ENCODE measurements at places on chromosomes 5 and 9.
A peak's percentile ranks its signal among the peaks of the same experiment; 100 is the strongest.

GRCh38 chr9:134840511-134840910 lies 40.1 kb upstream of the FCN2 start:
- DNase-seq: no peak

GRCh38 chr5:68872088-68872839 lies 221.6 kb upstream of the SLC30A5 start:
- no peak for DNase-seq

- no peak for DNase-seq
Measured at GRCh38 chr9:341634-342421, 127.2 kb downstream of the DOCK8 start.

GRCh38 chr5:36066001-36066539 lies 612 bp downstream of the UGT3A2 start:
- DNase-seq: no peak

DNA sequence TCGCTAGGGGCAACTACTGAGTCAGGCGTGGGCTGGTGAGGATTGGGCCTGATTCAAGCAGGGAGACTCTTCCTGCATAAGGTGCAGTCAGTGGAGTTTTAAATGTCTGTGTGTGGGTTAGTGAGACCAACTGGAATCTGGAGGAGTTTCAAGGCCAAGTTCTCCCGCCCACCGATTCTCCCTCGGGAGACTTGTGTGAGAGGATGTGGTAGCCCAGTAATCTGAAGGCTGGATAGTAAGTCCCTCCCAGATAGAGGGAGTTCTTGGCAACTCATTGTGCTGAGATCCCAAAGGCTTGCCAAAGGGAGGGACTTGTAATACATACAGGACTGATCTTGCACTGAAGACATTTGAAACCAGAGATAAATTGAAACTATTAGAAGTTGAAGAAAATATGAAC lies 51.8 kb downstream of the WDR36 start:
- no peak for DNase-seq

- DNase-seq: no peak
Measured at GRCh38 chr9:14618836-14619420, 74.3 kb downstream of the ZDHHC21 start.

DNA sequence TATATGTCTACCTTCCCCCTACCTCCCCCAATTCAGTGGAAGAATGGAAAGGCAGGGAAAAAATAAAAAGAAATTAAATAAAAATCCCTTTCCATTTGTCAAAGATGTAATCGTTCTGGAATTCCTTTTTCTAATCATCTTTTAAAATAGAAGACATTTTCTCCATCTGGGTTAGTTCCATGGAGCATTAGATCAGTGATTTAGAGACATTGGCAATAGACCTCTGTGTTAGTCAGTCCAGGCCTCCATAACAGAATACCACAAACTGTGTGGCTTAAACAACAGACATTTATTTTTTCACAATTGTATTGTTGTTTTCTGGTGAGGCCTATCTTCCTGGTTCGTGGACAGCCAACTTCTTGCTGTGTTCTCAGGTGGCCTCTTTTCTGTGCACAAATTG lies 516.6 kb upstream of the DAB2 start:
- DNase-seq: no peak

DNA sequence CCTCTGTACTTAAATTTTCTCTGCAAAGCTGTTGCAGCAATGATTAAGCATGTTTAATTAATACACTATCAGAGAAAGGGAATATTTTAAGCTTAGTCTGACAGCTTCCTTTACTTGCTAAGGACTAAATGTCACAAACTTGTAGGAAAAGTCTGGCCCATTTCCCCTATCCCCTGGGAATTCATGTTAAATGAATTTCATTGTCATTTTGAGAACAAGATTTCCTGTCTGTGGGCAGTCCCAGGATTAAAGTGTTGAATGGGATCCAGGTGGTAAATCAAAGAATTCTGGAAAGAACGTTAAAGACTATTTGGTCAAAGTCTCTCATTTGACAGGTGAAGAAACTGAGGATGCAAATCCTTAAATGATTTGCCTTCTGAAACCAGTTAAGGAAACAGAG lies 214.8 kb downstream of the MPDZ start:
- no peak for DNase-seq

- DNase-seq: no peak
Measured at GRCh38 chr5:92659246-92659645, 921.8 kb downstream of the NR2F1-AS1 start.

DNA sequence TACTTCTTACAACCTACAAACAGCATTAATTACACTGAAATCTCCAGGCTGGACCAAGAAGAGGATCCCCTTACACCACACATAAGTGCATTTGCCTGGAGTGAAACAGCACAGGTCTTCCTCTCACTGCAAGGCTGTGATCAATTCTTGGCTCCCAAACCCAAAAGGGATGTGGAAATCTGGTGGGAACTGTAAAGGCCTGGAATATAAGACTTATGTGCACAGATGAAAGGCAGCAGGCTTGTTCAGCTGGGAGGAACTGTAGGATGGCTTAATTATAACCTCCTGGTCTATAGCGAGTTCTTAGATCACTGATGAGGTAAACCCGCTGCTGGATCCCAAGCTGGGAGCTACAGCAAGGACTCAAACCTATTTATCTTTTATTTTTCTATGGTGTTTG lies 182.9 kb upstream of the TNC start:
- DNase-seq: no peak

DNA sequence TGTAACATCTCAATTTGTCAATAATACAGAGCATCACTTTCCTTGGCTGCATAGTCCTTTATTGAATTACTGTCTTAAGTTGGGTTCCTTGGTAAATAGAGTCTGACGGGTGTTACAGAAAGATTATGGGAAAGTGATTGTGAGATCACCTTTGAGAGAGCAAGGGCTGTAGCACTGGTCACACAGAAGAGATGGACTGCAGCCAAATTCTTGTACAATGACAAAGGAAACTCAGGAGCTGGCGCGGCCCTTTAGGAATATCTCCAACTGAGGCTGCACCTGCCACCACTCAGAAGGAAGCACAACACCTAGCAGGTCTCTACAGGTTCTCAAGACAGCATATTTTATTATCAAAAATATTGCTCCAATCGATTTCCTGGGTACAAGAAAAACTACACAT lies 350.0 kb upstream of the ISL1 start:
- DNase-seq: no peak

- peak; percentile 65 for DNase-seq
Measured at GRCh38 chr5:139636207-139636792, 11.8 kb upstream of the CXXC5 start.

GRCh38 chr5:172005708-172006320 lies 624 bp downstream of the FBXW11 start:
- peak; percentile 14 for DNase-seq

DNA sequence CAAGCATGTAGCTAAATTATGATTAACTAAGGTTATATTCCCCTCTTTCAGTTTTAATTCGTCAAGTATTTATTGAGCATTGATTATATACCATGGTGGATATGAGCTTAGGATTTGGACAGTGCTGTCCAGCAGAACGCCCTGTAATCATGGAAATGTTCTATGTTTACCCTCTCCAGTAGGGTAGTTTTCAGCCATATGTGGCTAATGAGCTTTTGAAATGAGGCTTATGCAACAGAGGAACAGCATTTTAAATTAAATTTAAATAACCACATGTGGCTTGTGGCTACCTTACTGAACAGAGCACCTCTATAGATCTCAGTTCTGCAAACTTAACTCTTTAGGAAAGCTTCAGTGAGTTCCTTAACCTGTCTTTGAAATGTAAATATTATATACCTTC lies 59.1 kb downstream of the JMY start:
- DNase-seq: no peak

DNA sequence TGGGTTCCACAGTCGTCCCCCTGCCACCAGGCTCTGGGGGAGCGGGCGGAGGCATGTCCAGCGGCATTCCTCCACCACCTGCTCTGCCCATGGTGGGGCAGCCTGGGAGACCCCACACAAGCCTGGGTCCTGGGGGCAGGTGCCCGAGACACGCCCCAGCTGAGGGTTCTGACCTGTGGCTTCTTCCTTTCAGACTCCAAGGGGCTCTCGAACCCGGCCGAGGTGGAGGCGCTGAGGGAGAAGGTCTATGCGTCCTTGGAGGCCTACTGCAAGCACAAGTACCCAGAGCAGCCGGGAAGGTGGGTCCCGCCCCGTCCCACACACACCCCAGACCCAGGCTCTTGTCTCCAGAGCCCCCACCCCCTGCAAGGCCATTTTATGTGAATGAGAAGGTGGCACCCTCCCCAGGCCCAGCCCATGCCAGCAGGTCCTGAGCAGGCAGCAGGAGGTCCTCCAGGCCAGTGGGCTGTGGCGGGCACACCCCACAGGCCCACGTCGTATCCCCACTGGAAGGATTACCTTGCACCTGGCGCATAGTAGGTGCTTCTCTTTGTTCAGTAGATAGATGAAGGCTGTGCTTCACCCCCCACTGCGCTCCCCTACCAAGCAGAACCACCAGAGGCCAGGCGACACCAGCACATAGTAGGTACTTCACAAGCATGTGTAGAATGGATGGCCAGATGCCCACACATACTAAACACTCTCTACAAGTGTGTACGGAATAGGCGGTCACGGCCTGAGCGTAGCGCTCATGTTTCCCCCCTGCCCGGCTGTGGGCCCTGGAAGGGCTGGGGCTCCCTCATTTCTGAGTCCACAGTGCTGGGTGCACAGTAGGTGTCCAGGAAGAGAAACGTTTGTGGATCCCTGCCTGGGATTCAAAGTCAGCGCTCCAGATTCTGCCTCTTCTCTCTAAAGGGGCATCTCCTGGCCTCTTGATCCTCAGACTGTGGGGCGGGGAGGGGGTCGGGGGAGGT lies 107.9 kb downstream of the RXRA start:
- no peak for DNase-seq

DNA sequence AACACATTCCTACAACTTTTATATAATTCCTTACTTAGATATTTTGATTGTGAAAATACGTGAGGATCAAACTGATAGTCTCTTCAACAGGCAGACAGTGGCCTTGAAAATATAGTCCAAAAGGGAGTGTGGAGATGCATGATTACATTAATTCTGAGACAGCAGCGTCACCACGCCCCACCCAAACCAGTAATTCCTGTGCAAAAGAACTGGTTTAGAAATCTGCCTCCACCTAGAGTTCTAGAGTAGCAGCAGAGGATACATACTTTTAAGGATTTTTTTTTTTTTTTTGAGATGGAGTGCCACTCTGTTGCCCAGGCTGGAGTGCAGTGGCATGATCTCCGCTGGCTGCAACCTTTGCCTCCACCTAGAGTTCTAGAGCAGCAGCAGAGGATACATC lies 1.6 kb upstream of the TUT7 start:
- DNase-seq: no peak

DNA sequence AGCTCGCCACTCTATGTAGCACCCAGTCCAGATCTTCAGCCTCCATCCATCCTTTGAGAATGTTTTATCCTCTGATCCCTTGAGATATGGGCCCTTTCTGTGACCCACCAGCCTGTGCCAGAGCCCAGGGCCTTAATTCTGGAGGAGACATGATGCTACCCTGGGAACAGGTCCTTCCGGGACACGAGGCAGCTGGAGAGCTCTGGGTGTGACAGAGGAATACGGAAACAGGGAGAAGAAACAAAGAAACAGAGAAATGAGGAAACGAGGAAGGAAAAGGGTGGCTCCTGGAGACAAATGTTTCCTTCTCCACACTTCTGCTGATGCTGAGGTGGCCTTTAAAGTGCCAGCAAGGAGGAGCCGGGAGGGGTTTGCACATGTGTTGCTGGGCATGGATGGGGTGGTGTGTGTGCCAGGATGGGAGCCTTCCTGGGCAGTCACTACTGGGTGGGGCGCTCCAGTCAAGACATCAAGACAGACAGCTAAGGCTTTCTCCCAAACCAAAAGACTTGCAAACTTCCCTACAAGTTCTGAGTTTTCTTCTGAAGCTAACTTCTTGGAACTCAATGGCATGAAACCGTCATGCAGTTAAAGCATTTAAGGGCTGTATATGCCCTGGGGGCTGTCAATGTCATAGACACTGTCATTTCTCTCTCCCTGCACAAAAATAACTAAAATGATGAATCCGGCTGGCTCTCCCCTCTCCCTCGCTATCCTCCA lies 22.8 kb upstream of the MARCHF6 start:
- DNase-seq: no peak

GRCh38 chr5:56126487-56127179 lies 106.5 kb downstream of the ANKRD55 start:
- peak; percentile 20 for DNase-seq

GRCh38 chr5:95045181-95045965 lies 239.5 kb downstream of the MCTP1 start:
- no peak for DNase-seq

- no peak for DNase-seq
Measured at GRCh38 chr5:113179156-113179555, 202.6 kb downstream of the DCP2 start.

DNA sequence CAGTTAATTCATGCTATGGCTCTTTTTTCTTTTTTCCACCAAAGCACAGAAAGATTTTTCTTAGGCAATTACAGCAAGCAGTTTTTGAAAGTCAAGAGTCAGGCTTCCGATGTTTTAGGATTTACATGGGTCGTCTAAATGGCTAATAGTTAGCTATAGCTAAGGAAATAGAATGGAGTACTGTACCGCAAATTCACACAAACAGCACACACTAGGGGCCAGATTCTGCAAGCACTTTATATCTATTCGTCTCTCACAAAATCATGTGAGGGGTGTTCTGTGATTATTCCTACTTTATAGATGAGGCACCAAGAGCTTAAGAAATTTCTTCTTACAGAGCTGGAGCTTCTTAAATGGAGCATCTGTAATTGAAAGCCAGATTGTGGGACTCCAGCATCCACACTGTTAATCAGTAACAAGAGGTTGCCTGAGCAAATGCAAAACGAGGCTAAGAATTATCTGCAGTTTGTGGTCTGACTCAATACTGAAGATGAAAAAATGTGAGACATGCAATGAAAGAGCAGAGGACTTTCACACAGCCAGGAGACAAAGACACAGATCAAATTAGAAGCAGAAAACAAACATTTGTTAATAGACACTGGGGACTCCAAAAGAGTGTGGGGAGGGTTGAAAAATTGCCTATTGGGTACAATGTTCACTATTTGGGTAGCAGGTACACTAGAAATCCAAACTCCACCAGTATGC lies 62.7 kb upstream of the CTXN3 start:
- DNase-seq: no peak

GRCh38 chr5:106167766-106168165 lies 1503.0 kb downstream of the EFNA5 start:
- DNase-seq: no peak

DNA sequence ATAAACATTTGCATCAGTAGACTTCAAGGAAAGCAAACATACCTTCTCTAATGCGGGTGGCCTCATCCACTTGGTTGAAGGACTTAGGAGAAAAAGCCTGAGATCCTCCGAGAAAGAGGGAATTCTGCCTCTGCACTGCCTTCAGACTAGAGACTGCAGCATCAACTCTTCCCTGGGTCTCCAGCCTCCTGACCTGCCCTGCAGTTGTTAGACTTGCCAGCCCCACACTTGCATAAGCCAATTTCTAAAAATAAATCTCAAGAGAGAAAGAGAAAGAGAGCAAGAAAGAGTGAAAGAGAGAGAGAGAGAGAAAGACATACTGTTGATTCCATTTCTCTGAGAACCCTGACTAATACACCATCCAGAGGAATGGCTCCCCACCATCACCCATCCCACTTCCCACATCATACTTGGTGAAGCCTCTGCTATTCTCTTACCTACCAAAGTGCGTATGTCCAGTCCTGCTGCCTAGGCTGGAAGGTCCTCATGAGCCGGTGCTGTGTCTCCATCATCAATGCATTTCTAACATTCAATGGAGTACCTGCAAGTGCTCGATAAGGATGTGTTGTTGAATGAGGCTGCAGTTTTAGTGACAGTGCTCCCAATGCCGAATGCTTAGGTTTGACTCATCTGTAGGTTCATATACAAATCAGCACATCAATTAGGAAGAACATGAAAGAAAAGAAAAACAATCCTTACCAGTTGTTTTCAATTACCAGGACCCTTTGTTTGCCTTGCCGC lies 35.1 kb downstream of the ZNF622 start:
- DNase-seq: no peak

GRCh38 chr5:100493996-100494395 lies 41.2 kb upstream of the FAM174A start:
- no peak for DNase-seq
